ENCODE measurements at places on chromosomes 12 and 14.

DNA sequence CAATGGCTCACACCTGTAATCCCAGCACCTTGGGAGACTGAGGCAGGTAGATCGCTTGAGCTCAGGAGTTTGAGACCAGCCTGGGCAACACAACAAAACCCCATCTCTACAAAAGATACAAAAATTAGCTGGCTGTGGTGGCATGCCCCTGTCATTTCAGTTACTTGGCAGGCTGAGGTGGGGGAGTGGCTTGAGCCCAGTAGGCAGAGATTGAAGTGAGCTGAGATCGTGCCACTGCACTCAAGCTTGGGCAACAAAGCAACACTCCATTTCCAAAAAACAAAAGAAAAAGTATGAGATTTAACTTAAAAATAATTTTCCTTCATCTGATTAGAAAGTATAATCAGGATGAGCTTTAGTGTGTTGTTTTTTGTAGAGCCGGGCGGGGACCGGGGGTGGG is 47.9 kb upstream of the BCAT1 start:
- DNase-seq: no peak

DNA sequence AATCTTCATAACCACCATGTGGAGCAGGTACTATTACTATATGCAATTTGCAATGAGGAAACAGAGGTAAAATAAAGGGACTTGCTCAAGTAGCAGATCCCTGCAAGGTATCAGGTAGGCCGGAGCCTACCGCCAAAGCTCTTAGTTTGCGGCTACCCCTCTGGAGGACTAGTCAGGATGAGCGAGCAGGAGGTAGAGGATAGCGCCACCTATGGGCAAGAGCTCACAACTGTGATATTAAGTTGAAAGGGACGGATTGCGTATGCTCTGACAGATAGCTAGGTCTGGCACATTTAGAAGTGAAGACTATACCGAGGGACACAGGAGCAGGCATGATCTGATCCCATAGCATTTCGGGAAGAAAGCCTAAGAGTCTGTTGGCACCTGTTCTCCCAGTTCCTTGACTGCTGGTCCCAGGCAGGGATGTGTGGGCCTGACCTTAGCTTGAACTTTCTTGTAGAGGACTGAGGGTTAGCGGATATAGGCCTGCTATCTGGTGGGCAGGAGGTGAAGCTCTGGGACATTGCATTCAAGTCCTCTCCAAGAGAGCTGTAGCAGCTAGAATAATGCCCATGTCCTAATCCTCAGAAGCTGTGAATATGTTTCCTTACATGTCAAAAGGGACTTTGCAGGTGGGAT is 48.0 kb downstream of the SLC17A8 start:
- no peak for DNase-seq

DNA sequence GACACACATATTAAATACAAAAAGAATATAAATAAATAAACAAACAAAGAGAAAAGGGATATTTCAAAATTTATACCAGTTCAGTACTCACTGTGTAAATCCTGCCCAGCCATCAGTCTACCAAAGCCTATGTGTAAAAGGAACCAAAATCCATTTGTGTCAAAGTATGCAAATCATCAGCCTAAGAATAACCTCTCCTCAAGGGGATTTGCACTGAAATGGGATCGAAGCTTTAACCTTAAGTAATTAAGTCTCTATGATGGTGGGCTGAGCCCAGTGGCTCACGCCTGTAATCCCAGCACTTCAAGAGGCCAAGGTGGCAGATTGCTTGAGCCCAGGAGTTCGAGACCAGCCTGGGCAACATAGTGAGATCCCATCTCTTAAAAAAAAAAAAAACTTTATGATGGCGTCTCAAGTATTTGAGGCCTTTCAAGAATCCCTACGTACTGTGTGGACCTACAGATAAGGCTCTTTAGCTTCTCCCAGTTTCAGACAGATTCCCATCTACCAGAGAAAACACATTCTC is 57.8 kb upstream of the METAP2 start:
- DNase-seq: no peak

DNA sequence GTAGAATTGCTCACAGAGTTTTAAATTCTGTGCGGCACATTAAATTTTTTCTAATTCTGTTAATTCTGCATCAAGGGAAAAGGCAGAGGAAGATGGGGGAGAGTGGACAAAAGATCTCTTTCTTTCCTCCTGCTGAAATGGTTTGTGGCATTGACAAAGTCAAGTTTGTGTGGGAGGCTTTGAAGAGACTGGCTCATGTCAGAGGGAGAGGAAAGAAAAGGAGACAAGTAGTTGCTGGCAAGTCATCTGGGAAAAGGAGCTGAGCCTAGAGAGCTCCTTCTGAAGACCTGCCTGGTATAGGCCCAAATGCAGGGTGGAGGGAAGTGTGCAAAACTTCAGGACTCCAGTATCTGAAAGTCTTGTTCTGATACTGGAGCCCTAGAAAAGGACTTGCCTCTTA is 36.3 kb downstream of the TTLL5 start:
- no peak for DNase-seq

DNA sequence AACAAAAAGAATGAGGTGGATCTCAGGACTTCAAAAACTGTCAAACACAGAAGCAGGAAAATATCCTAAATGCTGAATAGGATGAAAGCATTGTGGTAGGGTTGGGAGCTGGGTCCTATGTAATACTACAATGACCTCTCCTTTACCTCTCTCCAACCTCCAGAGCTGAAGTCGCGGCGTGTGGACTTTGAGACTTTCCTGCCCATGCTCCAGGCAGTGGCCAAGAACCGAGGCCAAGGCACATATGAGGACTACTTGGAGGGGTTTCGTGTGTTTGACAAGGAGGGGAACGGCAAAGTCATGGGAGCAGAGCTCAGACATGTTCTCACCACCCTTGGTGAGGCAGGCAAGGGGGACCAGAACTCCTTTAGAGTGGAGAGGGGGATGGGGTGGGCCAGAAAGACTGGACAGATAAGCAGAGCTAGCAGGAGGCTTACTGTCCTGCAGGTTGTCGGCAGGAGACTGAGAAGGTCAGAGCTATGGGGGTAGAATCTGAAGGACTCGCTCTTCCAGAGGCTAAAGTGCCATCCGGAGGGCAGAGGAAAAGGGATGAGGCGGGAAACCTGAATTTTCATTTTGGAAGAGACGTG is 2.8 kb upstream of the MYL6 start:
- no peak for DNase-seq
